Neural crest cell (in vitro differentiated cells): ENCODE measurements at places on chromosomes 7 and 10. TPM values are rescaled to one million over a fixed set of nuclear protein-coding genes. Genes with fewer than 3 reads are reported as not detected.

The CLDN15 gene
- 9.1 and 10.4 TPM in 2 replicates for total RNA-seq

The TRIM50 gene
- not detected in 2 replicates for total RNA-seq

The UNCX gene
- total RNA-seq = 2.4 and 2.7 TPM in 2 replicates

The CNPY1 gene
- 1.5 and 2.4 TPM in 2 replicates for total RNA-seq

The FBXO24 gene
- 0.50 and 0.61 TPM in 2 replicates for total RNA-seq

The HIP1 gene
- total RNA-seq = 84.4 and 87.3 TPM in 2 replicates

The SORCS1 gene
- 8.2 and 9.1 TPM in 2 replicates for total RNA-seq

The ITIH5 gene
- total RNA-seq = not detected in 2 replicates

The MBL2 gene
- total RNA-seq = not detected in 2 replicates

The CYP26C1 gene
- total RNA-seq = 0.30 and 0.37 TPM in 2 replicates

The OR9A2 gene
- total RNA-seq = not detected in 2 replicates

The PLAU gene
- 3.5 and 4.2 TPM in 2 replicates for total RNA-seq

The EPDR1 gene
- 3.7 and 4.1 TPM in 2 replicates for total RNA-seq

The TBXAS1 gene
- 4.1 and 5.7 TPM in 2 replicates for total RNA-seq

The KAZALD1 gene
- 1.4 and 2.9 TPM in 2 replicates for total RNA-seq

The ZNF853 gene
- 9.2 and 9.7 TPM in 2 replicates for total RNA-seq

The GNAT3 gene
- total RNA-seq = not detected in 2 replicates

The DGKI gene
- 2.2 and 3.3 TPM in 2 replicates for total RNA-seq

The CYP2W1 gene
- not detected in 2 replicates for total RNA-seq

The INHBA gene
- total RNA-seq = 0.07 TPM in 1 of 2 replicates, not detected in the other

The LAMB1 gene
- 127 and 131 TPM in 2 replicates for total RNA-seq

The STEAP1B gene
- total RNA-seq = 9.5 and 10.8 TPM in 2 replicates

The CALHM2 gene
- not detected in 2 replicates for total RNA-seq

The SEMA4G gene
- 7.0 and 9.1 TPM in 2 replicates for total RNA-seq

The VWDE gene
- not detected in 2 replicates for total RNA-seq

The KLF14 gene
- not detected in 2 replicates for total RNA-seq

The C10orf71 gene
- not detected in 2 replicates for total RNA-seq
